ENCODE measurements at places on chromosomes 5 and 9. TPM values are rescaled to one million over a fixed set of nuclear protein-coding genes. Genes with fewer than 3 reads are reported as not detected.

The REEP2 gene
- 28.4 TPM for total RNA-seq

The CDKN2B-AS1 gene
- not detected for total RNA-seq

The KCNV2 gene
- not detected for total RNA-seq

The C5orf46 gene
- 2.7 TPM for total RNA-seq

The PPP1R2B gene
- total RNA-seq, result not detected

The SPEF2 gene
- total RNA-seq, result 0.94 TPM

DNA sequence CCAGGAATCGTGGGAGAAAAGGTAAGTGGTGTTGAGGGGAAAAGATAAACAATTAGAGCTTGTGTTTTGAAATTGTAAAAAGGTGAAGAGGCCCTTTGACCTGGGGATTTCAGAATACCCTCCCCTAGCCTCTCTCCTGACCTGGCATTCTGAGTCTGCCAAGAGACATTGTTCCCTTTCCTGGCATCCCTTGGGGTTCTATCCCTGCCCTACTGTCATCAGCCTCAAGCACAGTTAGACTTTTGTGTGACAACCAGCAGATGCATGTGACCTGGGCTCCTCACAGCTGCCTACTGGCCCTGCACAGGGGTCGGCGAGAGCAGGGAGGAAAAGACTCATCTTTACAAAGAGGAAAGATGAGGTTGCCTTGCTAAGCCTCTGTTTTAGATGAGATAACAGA is 72.2 kb upstream of the ORM1 start:
- no peaks in the 10 kb centered on the region for H3K27me3 ChIP-seq
- peak overlapping the region; percentile 71 for H3K27ac ChIP-seq
- H3K4me1 ChIP-seq, result no peaks in the 10 kb centered on the region
- no peak overlapping the region for H3K4me3 ChIP-seq

- no peaks in the 10 kb centered on the region for H3K4me1 ChIP-seq
- no peak for DNase-seq
- H3K36me3 ChIP-seq, result no peaks in the 10 kb centered on the region
- H3K27me3 ChIP-seq, result peaks cover 5% of the 10 kb centered on the region
- H3K27ac ChIP-seq, result no peak overlapping the region
- peak overlapping the region; percentile 38 for H3K4me3 ChIP-seq
Measured at GRCh38 chr5:141084487-141084989, 9.9 kb upstream of the PCDHB2 start.

GRCh38 chr9:34651876-34652601 is at the start of gene IL11RA:
IL11RA (plus strand) TSS chr9:34652185; CDS start chr9:34655218, 3,033 bp downstream.
- H3K27ac ChIP-seq, result peak within 1 kb of the TSS; percentile 85
- H3K36me3 ChIP-seq, result peaks cover 20% of the 10 kb centered on the region
- peaks cover 82% of the 10 kb centered on the region for H3K4me1 ChIP-seq

- H3K4me3 ChIP-seq, result no peak overlapping the region
- H3K4me1 ChIP-seq, result no peaks in the 10 kb centered on the region
- H3K27ac ChIP-seq, result no peak overlapping the region
Measured at GRCh38 chr5:119179857-119180641, 109.2 kb downstream of the DMXL1 start.

DNA sequence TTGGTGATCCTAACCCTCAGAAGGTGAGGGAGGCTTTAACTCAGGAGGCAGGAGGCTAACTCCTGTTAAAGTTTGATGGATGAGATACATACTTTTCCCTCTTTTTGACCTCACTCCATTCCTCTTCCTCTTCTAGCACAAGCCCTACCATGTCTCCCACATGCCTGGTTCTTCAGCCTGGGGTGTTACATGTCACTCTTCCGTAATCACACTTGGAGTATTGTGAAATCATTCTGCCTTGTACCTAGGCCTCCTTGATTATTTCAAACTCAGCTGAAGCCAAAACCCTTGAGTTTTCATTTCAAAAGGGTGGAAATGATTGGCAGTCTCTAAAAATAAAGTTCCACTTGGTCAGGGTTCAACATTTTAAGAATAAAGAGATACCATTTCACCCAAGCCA is 1.8 kb downstream of the PLAC8L1 start:
- H3K4me1 ChIP-seq, result no peaks in the 10 kb centered on the region
- no peak for DNase-seq
- H3K27ac ChIP-seq, result peak overlapping the region; percentile 43
- H3K4me3 ChIP-seq, result no peak overlapping the region
- H3K36me3 ChIP-seq, result no peaks in the 10 kb centered on the region

DNA sequence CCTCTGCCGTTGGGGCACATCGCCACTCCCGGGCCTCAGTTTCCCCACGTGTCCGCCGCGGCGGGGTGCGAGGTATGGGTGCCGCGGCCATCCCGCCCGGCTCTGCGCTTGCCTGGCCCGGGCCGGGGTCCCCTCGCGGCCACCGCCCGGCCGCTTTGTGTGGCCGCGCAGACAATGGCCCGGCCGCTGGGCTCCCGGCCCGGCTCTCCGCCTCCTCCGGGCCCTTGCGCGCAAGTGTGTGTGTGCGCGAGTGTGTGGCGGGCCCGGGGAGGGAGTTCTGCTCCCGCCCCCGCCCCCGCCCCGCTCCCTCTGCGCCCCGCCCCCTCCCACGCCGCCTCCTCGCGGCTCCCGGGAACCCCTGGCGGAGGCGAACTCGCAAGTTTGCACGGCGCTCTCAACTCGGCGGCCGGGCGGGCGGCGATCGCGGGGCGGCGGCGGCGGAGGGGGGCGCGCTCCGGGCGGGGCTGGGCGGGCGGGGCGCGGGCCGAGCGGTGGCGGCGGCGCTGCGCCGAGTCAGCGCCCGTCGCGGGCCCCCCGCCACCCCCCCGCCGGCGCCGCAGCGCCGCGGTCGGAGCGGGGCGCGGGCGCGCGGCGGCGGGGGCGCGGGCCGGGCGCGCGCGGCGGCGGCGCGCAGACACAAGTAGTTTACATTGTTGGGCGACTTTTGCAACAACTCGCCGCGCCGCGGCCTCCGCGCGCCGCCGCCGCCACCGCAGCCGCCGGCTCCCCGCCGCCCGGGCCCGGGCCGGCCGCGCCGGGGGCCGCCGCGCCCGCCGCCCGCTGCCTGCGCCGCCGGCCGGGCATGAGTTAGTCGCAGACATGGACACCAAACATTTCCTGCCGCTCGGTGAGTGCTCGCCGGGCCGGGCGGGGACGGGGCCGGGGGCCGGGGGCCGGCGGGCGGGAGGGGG is at the start of gene RXRA:
TSS of gene RXRA (plus strand) at position 643 of the 911 bp plus-strand sequence. CDS start at position 820, 177 bp downstream.
- H3K27ac ChIP-seq, result peak within 1 kb of the TSS; percentile 96
- peaks cover 59% of the 10 kb centered on the region for H3K4me1 ChIP-seq
- H3K36me3 ChIP-seq, result no peaks in the 10 kb centered on the region
- H3K27me3 ChIP-seq, result no peaks in the 10 kb centered on the region

DNA sequence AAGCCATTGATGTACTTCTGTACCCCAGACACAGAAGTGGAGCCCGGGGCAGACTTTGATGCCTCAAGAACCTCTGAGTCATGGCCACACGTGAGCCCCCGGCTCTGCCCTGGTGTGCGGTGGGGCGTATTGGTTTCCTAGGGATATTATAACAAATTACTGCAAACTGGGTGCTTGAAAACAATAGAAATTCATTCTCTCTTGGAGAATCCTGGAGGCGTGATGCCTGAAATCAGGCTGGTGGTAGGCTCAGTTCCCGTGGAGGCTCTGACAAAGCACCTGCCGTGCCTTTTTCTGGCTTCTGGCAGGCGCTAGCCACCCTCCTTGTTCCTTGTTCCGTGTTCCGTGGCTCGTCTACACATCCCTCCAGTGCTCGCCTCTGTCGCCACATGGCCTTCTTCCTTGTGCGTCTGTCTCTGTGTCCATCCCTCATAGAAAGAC is 24.2 kb downstream of the NEK6 start:
- H3K36me3 ChIP-seq, result no peaks in the 10 kb centered on the region
- no peak overlapping the region for H3K4me3 ChIP-seq
- no peak for DNase-seq
- no peaks in the 10 kb centered on the region for H3K4me1 ChIP-seq
- no peaks in the 10 kb centered on the region for H3K27me3 ChIP-seq
- peak overlapping the region; percentile 81 for H3K27ac ChIP-seq

DNA sequence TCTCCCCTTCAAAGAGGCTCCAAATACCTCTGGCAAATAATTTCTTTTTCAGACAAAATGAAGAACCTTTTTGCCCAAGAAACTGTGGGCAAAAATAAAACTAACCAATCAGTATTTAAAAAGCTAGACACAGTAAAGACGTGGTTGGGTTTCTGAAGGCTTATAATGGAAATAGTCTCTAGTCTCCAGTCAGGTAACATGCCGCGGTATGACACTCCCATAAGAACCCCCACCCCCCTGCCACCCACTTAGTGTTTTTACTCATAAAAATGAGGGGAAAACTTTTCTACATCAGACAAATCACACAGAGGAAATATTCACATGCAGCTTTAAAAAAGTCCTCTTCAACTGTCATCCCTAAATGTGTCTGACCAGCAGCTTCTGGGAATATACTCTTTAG is 105.3 kb downstream of the THBS4 start:
- no peak overlapping the region for H3K4me3 ChIP-seq
- H3K27ac ChIP-seq, result peak overlapping the region; percentile 45
- no peaks in the 10 kb centered on the region for H3K27me3 ChIP-seq
- peak; percentile 42 for DNase-seq
- H3K36me3 ChIP-seq, result no peaks in the 10 kb centered on the region

DNA sequence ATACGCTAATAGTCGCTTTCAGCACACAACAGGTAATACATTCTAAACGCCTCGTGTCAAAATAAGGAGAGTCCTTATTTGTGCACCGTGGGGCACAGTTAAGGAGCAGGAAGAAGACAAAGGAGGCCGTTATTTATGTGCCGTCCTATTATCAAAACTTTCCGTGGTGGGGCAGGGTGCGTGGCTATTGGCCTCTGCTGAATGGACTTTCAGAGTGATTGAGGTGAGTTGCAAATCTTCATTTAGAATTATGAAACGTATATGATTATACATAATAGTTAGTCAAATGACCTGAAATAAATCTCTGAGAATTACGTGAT is 833 bp downstream of the C5orf24 start:
- DNase-seq, result no peak
- peak overlapping the region; percentile 91 for H3K27ac ChIP-seq
- no peaks in the 10 kb centered on the region for H3K36me3 ChIP-seq
- peak overlapping the region; percentile 80 for H3K4me3 ChIP-seq

GRCh38 chr9:19180991-19181390 is 49.5 kb upstream of the DENND4C start:
- no peak overlapping the region for H3K4me3 ChIP-seq
- no peaks in the 10 kb centered on the region for H3K36me3 ChIP-seq
- peaks cover 41% of the 10 kb centered on the region for H3K4me1 ChIP-seq
- DNase-seq, result no peak
- H3K27ac ChIP-seq, result peak overlapping the region; percentile 94
- no peaks in the 10 kb centered on the region for H3K27me3 ChIP-seq

GRCh38 chr9:137316012-137316981 is 14.2 kb upstream of the NRARP start:
- H3K27me3 ChIP-seq, result no peaks in the 10 kb centered on the region
- H3K4me1 ChIP-seq, result peaks cover 65% of the 10 kb centered on the region
- DNase-seq, result no peak
- H3K4me3 ChIP-seq, result peak overlapping the region; percentile 40
- no peaks in the 10 kb centered on the region for H3K36me3 ChIP-seq

DNA sequence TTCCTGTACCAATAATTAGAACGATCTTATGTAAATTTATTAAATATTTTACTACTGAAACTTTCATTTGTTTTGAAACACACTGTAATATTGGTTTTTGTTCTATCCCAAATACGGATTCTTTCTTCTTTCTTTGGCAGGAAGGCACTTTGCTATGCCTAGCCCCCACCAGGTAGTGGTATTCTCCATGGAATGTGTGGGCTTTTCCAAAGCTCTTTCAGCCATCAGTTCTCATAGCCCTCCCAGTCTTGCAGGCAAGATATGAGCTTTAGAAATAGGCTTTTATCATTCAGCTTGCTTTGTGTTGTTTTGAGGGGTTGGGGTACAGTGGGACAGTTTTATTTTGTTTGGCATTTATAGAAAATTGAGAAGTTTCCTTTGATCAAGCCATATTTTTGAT is 107.5 kb downstream of the DMXL1 start:
- no peaks in the 10 kb centered on the region for H3K27me3 ChIP-seq
- no peak overlapping the region for H3K4me3 ChIP-seq
- H3K4me1 ChIP-seq, result no peaks in the 10 kb centered on the region
- no peak for DNase-seq
- no peak overlapping the region for H3K27ac ChIP-seq

GRCh38 chr5:57600321-57600720 is 117.7 kb upstream of the ACTBL2 start:
- H3K4me1 ChIP-seq, result no peaks in the 10 kb centered on the region
- no peak overlapping the region for H3K27ac ChIP-seq
- H3K4me3 ChIP-seq, result no peak overlapping the region

DNA sequence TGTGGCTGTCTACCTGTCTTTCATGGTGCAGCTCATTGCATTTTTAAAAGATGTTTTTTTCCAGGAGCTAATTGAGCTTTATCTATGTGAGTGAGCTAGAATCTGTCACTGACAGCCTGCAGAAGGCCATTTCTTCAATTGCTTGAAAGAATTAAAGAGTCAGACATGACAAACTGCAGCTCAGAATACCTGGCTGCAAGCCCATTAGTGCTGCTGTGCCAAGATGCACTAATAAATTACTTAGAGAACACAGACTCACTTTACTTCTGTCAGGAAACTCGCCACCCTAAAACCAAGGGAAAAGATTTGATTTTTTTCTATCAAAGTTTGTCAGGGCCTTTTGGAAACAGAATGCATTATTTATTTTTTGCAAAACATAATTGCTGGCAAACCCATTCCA is 368.3 kb downstream of the CAAP1 start:
- H3K27me3 ChIP-seq, result no peaks in the 10 kb centered on the region
- DNase-seq, result no peak
- no peak overlapping the region for H3K27ac ChIP-seq

DNA sequence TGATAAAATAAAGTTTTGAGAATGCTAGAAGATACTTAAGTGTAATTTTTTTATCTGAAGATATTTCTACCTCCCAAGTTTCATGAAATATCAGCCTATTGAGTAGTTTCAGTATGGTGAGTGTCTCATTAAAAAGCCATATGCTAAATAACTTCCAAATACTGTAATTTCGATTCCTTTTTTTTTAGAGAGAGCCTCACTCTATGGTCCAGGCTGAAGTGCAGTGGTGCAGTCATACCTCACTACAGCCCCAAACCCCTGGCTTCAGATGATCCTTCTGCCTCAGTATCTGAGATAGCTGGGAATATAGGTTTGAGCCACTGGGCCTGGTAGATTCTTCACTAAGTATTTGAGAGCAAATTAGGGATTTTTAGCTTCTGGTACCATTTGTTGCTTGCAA is 24.5 kb downstream of the CDC42SE2 start:
- no peak for DNase-seq
- H3K4me1 ChIP-seq, result no peaks in the 10 kb centered on the region
- H3K36me3 ChIP-seq, result no peaks in the 10 kb centered on the region
- no peaks in the 10 kb centered on the region for H3K27me3 ChIP-seq
- H3K4me3 ChIP-seq, result no peak overlapping the region
- no peak overlapping the region for H3K27ac ChIP-seq

GRCh38 chr5:111550282-111551020 is 38.1 kb upstream of the STARD4 start:
- peak overlapping the region; percentile 46 for H3K27ac ChIP-seq
- H3K36me3 ChIP-seq, result no peaks in the 10 kb centered on the region
- H3K4me3 ChIP-seq, result no peak overlapping the region
- H3K4me1 ChIP-seq, result peaks cover 29% of the 10 kb centered on the region
- DNase-seq, result peak; percentile 93

DNA sequence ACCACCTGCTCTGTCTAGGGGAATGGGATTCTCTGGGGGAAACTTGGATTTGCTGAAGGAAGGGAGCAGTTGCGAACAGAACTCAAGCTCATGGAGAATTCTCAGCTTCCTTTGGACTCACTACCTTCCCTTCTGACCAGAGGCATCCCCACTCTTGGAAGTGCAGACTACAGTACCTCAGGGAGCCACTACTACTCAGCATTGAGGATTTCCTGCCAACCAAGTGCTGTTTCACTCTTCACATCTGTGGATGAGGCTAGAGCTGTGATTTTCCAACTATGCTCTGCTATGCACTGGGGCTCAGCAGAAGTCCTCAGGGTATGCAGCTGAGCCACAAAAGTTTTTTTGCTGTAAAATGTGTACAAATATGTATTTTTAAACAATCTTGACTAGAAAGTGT is 43.9 kb downstream of the MACROH2A1 start:
- H3K4me1 ChIP-seq, result peaks cover 49% of the 10 kb centered on the region
- peaks cover 18% of the 10 kb centered on the region for H3K36me3 ChIP-seq
- H3K27ac ChIP-seq, result no peak overlapping the region
- H3K4me3 ChIP-seq, result no peak overlapping the region
- no peaks in the 10 kb centered on the region for H3K27me3 ChIP-seq
